ENCODE measurements at places on chromosomes 1 and 21. TPM values are rescaled to one million over a fixed set of nuclear protein-coding genes. Genes with fewer than 3 reads are reported as not detected.

DNA sequence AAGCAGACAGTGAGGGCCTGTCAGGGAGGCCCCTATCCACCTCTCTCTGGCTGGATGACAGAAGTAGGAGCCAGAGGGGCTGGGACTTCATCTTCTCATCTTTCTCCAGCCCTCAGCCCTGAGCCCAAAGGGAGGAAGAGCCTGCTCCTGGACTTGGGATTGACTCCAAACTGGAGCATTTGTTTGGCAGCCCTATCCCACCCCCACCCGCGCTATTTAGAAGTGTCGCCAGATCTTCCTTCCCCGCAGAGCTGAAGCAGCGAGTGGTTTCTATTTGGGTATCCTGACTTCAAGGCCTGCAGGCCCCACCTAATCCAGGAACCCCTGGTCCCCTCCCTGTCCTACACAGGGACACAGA is 9.6 kb downstream of the NES start:
- DNase-seq = no peak

DNA sequence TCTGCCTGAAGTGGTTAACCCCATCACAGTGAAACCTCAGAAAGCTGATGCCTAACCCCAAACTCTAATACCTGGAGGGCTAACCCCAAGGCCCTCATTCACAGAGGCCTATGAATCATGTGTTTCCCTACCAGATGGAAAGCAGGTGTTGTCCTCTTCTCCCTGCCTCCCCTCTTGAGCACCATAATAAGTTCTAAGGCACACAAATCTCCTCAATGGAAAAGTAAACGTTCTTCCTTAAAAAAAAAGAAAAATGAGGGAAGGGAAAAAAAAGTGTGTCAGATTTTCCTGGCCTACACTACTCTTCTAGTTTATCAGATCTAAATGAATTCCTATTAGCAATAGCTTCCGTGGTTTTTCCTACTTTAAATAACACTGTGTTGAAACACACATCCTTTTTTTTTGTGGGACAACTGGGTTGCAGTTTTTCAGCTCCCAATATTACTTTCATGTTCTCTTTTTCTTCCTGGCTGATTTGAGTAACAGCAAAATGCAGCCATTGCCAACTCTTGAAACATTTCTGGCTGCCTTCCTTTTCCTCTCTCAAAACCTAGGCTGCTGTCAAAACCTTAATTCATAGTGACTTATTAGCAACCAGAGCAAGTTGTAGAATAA is 43.2 kb downstream of the SLC44A3 start:
- peak; percentile 3 for DNase-seq

DNA sequence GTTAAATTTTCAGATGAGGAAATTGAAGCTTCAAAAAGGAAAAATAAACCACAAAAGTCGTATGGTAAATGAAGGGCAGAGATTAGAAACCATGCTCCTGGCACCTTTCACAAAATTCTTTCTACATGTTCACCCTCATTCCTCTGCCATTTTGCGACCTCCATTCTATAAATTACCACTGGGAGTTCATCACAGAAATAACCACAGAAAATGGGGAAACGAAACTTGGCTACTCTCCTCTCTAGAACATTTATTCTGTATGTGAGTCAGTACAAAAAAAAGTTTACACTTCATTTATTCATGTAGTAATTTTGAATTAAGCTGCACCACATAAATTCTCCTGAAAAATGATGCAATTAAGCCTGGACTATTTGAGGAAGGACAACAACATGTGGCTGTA is 320.9 kb upstream of the C1orf87 start:
- no peak for DNase-seq

DNA sequence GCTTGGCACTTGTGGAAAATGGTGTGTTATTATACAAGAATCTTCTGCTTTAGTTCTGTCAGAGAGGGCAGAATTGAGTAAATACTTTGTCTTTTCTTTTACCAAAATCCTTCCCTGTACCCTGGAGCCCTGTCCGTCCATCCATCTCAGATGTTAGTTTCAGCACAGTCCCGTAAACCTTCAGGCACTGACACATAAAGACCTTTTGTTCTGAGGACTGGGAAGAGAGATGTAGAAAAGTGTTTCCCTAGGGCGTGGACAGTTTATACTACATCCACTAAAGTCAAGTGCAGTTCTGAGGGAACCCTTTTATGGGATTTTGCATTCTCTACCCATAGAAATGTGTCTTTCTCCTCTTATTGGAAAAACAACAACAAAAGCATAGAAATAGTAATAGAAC is 162.4 kb downstream of the PDE4B start:
- DNase-seq = peak; percentile 13

- no peak for DNase-seq
Measured at GRCh38 chr1:154459080-154459479, 42.9 kb upstream of the TDRD10 start.

DNA sequence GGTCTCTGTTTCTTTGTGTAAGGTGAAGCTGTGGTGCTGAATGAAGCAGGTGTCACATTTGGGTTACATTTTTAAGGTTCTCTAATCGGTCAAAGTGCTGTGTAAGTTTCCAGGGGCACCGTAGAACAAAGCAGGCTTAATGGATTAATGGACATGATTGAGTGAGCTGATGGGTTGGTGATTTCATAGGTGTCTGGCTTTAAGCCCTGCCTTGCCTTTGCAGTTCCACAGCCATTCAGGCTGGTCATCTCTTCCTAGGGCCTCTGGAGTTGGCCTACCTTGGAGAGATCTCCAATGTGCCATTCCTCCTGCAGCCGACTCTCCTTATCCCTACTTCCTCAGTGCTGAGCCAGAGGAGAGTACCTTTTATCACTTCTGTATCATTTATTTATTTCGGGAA is 15.2 kb downstream of the GALNT2 start:
- DNase-seq = no peak

DNA sequence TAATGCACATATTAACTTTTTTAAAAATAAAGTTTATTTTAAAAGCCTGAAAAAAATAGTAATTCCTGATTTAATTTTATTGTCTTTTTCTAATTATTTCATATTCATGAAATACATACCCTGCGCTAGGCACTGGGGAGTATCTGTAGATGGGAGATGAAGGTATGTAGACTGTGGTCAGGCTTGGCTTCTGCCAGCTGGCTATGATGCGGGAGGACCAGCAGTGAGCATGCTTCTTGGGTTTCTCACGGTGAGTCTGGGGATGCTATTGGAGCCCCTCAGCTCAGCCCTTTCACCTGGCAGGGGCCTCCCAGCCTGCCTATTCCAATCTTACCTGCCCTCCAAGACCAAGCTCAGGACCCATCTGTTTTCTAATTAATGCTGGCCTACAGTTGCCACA is 138.4 kb downstream of the NOS1AP start:
- no peak for DNase-seq

- DNase-seq = no peak
Measured at GRCh38 chr1:90717356-90717664, 208 bp upstream of the BARHL2 start.

GRCh38 chr21:8997011-8997440 is 1524.4 kb upstream of the TPTE start:
- DNase-seq = no peak

- DNase-seq = no peak
Measured at GRCh38 chr1:164702664-164703063, 143.7 kb downstream of the PBX1 start.

DNA sequence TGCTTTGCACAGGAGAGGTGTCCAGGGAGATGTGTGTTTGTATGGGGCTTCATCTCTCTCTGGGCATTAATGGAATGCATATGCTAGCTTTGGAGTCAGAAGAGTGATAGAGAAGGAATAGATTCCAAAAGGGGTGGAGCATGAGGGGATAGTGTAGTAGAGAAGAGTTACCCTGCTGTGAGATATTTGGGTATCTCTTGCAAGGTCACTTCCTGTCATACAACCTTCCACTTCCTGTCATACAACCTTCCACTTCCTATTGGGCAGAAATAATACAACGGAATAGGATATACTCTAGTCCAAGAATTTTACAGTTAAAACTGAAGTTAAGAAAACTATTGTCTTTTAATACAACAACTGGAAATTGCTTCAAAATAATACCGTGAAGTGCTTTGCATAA is 351.8 kb upstream of the FMN2 start:
- no peak for DNase-seq

- DNase-seq = peak; percentile 51
Measured at GRCh38 chr1:5980314-5981008, 11.8 kb downstream of the NPHP4 start.

DNA sequence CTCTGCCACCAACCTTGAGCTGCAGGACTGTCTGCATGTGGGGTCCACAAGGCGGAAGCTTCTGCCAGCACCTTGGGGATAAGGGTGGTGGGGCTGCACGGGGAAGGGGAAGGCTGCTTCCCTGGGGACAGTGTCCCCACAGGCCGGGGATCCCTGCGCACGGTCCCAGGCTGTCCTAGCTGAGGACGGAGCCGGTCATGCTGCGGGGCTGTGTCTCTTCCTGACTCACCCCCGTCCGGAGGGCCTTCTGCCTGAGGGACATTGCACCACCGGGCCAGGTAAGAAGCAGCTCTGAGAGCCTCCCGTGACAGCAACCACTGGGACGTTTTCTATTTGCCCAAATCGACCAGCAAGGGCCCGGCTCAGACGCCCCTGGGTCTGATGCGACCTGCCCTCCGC is 29.9 kb downstream of the KRTAP10-1 start:
- DNase-seq = no peak

DNA sequence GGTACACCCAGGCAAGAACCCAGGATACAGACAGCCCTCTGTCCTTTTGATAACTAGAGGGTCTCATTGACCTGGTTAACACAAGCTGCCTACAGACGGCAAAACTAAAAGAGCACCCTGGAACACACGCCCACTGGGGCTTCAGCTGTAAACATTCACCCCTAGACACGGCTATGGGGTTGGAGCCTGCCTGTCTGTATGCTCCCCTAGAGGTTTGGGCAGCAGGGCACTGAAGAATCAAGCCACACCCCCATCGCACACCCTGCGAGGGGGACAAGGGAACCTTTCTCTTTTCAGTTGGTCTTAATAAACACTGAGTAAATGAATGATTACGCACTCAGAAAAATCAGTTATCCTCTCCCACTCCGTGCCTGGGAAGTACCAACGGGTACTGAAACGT is 35.5 kb downstream of the LRRC3 start:
- DNase-seq = no peak

DNA sequence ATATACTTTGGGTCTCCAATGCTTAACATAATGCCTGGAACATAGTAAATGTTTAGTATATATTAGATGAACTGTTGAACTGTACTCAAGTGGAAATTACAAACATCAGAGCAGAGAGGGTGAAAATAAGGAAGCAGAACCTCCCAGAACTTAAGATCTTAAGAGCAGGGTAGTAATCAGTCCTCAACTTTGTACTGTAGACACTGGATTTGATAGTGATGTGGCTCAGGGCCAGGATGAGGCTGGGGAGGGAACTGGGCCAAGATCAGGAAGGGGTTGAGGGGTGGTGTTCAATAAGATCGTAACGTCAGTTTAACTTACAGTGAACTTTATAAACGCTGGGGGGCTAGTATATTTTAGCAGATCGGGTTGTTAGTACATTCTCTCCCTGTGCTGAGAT is 15.4 kb downstream of the MPZL1 start:
- DNase-seq = no peak

DNA sequence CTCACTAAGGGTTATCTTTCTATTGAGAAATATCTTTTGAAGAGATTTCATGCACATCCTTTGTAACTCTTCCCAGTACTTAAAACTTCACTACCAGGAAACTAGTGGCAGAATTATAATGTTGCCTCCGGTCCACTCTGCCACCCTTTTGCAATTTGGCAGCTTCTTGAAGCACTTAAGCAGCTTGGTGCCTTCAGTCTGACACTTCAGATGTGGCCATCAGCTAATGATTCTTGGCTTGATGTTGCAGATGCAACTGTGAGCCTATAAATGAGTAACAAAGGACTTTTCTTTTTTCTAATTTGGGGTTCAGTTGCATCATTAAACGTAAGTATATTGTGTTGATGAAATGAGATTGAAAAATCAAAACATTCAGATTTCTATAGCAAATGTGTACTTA is 187.5 kb upstream of the C21orf91 start:
- DNase-seq = no peak

GRCh38 chr1:12617901-12618660 is at the start of gene DHRS3:
DHRS3 (minus strand) TSS chr1:12618210; CDS start chr1:12617348, 862 bp downstream.
- peak; percentile 61 for DNase-seq

- no peak for DNase-seq
Measured at GRCh38 chr1:58966917-58967740, 183.3 kb upstream of the JUN start.

DNA sequence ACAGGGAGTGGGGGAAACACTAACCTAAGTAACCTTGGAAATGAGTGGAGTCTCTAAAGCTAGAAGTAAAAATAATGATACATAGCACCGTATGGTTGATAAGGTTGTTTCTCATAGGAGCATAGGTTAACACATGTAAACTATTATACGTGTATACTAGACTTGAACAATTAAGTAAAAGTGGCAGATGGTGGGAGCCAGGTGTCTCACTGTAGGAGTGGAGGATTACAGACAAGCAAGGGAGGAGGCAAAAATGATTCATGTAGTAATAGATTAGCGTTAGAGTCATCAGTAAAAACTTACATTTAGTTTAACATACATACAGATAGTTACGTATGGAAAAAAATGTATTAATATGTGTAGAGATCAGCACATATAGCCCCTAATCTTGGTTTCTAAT is 138.4 kb upstream of the DSCAM start:
- DNase-seq = no peak

TSPAN1 gene
- 9.9 TPM for total RNA-seq

PODN gene
- total RNA-seq = 0.22 TPM

DMBX1 gene
- total RNA-seq = 4.3 TPM

DMRTA2 gene
- not detected for total RNA-seq

TFF3 gene
- total RNA-seq = 0.22 TPM

PTGFR gene
- not detected for total RNA-seq

HSD3B2 gene
- total RNA-seq = 1.4 TPM

FAM131C gene
- 11.6 TPM for total RNA-seq

PGLYRP3 gene
- total RNA-seq = not detected
